Eye (tissue), 1 donor: ENCODE measurements at places on chromosomes 5 and 9.

- DNase-seq, result no peak
Measured at GRCh38 chr9:72401396-72401795, 36.4 kb upstream of the ZFAND5 start.

DNA sequence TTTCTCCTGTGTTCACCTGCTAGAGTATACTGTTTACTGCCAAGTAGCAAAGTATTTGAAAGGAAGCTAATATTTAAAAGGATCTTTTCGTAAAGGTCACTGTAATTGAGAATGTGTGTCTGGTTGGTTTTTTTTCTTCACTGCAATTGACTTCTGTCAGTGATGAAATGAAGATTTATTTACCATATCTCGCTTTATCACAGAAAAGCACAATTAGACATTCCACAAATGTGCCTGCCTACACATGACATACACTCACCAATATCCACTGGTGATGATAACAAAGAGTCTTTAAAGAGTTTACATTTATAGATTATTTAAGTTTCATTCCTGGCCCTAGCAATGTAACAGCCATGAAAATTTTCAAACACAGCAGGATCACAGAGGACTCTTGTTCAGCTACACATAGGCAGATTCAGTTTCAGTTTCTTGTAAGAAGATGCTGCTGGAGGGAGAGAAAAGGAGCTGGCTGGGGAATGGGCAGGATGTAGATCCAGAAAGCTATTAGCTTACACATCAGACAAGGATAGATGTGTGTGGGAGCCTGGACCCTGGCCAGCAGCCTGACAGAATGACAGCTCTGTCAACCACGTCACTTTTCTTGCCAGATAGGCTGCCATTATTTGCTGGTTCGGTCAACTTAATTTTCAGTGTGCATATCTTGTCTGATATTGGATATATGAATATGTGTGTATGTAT lies 104.0 kb downstream of the GDNF start:
- DNase-seq, result peak; percentile 21

DNA sequence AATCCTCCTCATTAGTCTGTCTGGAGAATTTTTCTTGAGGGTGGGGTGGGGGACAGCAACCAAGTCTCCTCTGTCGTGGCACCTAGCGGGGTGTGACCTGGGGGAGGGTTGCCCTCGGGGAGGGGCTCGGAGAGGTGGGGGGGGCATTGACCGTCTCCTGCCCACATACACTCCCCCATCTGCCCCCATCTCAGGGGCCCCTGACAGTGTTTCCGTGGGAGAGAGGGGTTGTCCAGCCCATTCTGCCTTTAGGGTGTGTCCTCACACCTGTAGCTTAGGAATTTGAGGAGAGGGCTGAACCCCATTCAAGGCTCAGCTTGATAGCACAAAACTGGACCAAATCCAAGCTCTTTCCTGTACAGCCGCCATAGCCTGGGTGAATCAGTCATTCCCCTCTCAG lies 5.9 kb upstream of the CXXC5 start:
- no peak for DNase-seq

GRCh38 chr5:9268226-9268625 lies 277.6 kb downstream of the SEMA5A start:
- no peak for DNase-seq

GRCh38 chr9:5767968-5768932 lies 64.7 kb downstream of the ERMP1 start:
- no peak for DNase-seq
